NCI-H1092 (cell line): ENCODE measurements at places on chromosomes 7 and 10.

- peak; percentile 38 for DNase-seq
These were observed 25.7 kb upstream of the FAM180A start for GRCh38 chr7:135774284-135774683.

GRCh38 chr10:115278294-115278693 is 185.1 kb downstream of the ATRNL1 start:
- no peak for DNase-seq

DNA sequence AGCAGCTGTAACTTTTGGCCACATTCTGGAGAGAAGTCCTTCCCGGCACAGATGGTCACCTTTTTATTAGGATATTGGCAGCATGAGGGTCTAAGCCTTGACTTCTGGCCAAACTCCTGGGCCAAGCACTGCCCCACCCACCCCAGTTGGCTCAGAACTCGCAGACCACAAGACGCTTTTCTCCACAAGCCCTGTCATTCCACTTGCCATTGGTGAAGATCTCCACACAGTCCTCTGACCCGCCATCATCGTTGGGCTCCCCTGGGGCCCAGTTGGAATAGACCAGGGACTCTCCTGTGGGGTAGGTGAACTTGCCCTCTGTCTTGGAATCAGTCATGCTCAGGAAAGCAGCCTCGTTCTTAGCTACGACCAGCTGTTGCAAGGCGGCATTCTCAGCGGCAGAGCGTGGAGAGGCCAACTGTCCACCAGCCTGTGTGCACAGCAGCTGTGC is 11.2 kb downstream of the SFTPD start:
- DNase-seq, result no peak

- DNase-seq, result no peak
These were observed 10.5 kb upstream of the ANKRD61 start for GRCh38 chr7:6020371-6021286.

DNA sequence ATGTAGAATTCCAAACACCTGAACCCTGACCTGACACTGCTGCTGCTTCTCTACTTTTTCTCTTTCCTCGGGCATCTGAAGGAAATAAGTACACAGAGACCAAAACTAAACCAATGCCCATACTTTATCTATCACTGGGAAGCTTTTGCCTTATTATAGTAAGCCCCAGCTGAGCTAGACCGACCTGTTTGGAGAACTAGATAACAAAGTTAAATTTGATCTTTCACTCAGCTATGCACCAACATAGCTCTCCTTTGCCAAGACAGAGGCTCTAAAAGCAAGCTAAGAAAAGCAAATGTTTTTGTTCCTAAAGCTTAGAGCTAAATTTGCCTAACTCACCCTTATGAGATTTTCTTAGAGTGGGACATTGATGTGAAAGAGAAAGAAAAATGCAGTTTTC is 39.1 kb downstream of the NHLRC2 start:
- no peak for DNase-seq
